ENCODE measurements at places on chromosomes 4 and X.

DNA sequence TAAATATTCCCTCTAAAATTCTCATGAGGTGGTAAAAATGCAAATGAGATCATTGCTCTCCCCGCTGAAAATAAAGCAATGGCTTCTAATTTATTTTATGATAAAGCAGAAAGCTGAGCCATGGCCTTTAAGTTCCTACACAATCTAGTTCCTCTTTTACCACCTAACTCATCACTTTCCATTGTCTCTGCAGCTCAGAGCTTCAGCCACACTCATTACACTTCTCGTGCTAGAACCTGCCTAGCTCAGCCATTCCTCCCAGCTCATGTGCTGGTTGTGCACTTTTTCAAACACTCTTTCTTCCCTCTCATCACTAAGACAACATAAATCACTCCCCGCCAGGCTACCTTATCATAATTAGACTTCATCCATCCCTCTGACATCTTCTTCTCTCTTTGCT, 1112.1 kb upstream of the PRKX start:
- DNase-seq = no peak

DNA sequence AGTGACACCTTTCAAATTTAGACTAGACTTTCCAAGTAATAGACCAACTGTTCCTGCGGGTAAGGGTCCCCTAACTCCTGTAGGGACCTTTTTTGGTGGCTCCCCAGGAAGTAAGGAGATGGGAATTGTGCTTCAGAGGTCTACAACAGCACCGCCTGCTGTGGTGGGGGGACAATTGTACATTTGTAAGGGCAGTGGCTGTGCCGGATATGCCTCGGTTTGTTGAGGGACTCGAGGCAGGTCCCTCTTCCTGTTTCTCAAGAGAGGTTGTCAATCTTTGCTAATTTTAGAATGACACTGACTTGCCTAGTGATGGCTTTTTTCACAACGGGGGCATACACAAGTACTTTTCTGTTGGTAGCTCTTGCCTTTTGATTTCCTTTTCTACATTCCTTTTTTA, 15.5 kb upstream of the HSD17B11 start:
- DNase-seq = no peak

- no peak for DNase-seq
Observed at GRCh38 chr4:107044170-107044569, 8.1 kb upstream of the DKK2 start.

DNA sequence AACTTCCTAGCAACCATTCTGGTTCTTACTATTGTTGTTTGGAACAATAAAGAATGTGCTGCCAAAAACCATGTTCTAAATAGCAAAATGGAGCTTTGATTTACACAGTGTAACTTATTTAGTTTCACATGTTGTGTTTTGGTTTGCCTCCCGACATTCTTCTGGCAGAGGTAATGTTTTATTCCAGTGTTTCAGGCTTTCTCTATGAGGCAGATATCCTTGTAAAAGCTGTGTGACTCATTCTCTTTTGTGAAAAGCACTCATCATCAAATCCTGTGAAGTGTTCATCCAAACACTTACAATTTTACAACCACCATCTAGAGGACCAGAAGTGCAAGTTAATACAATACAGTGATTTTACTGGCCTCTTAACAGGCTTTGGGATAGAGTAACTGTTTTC, 219.0 kb upstream of the GIMD1 start:
- DNase-seq = peak; percentile 10

GRCh38 chr4:4995103-4995907, 24.0 kb downstream of the CYTL1 start:
- DNase-seq = peak; percentile 81

GRCh38 chr4:71334465-71334882, 4.3 kb upstream of the SLC4A4 start:
- no peak for DNase-seq

DNA sequence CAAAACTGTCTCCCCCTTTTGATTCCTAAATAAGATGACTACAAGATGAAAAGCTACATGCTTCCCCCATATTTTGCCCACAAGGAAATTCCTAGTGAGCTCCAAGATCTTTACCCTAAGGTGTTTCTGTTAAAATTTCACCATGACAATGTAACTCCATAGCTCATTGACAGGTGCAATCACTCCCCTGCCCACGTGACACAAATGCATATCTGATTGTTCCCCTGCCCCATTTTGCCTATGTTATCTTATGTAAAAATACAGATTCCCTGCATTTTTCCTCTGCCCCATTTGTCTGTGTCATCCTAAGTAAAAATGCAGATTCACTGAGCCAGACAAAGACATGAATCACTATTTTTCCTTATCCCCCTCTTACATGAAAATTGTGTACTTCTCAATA, 66.7 kb downstream of the GPRASP3 start:
- DNase-seq = no peak

GRCh38 chrX:77640702-77641101, 145.3 kb downstream of the ATRX start:
- no peak for DNase-seq

DNA sequence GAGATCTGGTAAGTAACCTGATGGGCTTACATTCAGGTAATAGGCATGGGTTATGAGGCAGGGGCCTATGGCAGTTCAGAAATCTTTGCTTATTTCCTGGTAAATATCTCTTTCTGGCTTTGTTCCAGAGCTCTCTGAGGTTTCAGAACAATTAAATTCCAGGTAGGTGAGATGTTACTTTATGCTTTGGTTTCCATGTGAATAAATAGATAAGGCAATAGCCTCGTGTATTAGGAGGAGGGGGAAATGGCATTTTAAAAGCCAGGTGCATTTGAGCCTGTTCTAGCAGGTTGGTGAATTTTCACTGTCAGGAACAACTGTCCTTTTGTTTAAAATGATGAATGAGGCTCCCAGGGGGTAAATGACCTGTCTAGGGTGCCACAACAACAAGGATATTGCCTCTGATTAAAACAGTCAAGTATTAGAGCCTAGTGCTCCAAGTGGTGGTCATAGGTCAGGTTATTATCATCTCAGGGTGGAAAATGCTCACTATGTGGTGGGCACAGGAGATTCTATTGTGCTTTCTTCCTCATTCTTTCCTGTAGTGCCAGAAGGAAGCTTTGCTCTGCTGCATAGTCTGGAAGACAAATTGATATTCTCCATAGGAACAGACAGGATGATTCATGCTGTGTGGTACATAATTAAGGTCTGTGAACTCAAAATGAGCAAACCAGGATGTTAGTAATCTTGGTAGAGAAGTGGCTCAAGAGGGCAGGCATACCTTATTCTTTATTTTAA, 296.2 kb downstream of the INPP4B start:
- DNase-seq = peak; percentile 43

- DNase-seq = no peak
Observed at GRCh38 chr4:48300004-48300403, 30.4 kb upstream of the TEC start.

GRCh38 chrX:18945483-18945882, 38.4 kb downstream of the PHKA2 start:
- DNase-seq = no peak

DNA sequence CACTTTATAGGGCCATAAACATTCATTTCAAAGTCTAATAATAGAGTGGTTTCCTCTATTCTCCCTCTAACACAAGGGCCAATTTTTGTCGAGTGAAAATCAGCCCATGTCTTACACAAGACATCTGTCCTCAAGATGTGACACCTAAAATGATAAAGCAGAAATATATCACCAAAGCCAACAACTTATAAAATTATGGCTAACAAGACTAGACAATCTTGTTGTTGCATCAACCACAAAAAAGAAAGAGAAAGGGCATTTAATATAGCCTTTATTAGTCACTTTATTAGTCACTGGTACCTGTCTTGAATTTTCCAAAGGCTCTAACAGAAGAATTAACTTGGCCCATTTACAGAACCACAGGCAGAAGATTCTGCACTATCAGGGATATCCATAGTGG, 161.6 kb downstream of the SMIM20 start:
- DNase-seq = no peak

- no peak for DNase-seq
Observed at GRCh38 chrX:153763298-153763932, 634 bp upstream of the PLXNB3 start.

DNA sequence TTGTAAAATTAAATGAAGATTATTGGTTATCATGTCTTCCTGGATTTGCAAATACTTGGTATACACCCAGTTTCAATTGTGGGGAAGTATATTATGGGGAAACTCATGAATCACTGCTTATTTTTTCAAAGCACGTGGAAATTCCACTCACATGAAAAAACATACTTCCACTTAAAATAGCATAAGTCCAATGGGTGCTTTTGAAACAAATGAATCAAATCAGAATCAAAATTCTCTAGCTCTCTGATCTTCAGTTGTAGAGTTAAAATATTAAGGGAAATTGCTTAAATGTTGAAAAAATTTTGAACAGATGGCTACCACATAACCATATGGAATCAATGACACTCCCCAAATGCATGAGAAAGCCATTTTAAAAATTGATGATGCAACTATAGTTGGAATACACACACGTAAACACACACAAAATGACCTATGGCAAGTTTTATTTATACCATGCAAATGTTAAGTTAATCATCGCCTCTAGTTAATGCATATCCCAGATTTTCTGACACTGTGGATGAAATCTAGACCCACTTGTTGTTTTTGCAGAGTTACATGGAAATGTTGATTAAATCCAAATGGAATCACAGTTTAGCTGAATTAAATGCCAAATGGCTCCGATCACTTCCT, 93.2 kb downstream of the ARSF start:
- no peak for DNase-seq

GRCh38 chrX:150182161-150182560, 181.0 kb upstream of the MAMLD1 start:
- no peak for DNase-seq

GRCh38 chrX:68827256-68827655, 1.6 kb upstream of the EFNB1 start:
- DNase-seq = no peak

DNA sequence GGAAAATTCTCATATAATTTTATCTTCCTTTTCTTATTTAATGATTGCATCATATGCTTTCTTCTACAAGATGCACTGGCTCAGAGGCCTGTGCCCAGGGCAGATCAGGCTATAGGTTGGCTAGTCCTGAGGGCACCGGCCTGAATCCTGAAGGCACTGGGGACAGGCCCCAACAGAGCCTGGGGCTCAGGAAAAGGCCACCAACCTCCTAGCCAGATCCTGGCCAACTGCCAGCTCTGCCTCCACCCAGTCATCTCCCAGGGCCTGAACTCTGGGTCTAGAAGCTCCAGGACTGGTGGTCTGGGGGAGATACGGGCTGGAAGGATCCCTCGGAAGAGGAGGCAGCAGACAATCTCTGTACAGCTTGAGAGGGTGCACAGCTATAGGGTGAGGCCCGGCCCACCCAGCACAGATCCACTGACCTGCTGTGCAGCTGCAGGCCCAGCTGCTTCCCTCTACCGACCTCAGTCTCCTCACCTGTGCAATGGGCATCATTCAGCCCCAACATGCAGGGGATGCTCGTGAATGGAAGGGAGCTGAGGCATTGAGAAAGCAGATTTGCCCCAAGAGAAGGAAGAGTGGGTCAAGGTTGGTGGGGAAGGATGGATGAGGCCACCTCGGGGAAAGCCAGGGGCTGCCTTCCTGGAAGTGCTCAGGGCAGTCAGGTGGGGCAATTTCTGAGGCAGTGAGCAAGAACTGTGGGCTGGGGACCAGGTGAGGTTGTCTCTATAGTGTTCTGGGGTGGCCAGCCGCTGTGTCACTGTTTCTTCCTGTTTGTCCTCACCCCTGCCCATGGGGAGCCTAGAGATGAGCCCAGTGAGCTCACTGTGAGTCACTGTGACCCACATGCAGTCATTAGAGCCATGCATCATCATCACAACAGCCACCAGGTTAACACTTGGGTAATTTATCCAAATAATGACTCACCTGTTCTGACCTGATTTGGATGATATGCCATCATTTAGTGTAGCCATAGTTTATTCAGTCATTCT, 22.4 kb upstream of the XAGE2 start:
- DNase-seq = no peak

DNA sequence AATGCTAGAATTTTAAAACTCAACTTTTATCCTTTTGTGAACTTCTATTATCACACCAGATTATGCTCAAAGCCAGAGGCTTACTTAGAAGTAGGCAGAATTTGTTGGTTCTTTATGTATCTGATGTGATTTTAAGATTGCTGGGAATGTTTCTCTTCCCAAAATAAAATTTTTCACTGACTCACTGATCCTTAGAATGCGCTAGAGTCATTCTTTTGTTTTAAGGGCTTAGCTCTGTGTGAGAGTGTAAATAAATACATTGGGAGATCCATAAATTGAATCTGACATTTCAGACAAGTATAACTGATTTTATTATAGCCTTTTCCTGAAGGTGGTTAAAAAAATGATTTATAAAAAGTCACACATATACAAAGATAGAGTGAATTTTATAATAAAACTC, 101.3 kb downstream of the LARP1B start:
- no peak for DNase-seq

DNA sequence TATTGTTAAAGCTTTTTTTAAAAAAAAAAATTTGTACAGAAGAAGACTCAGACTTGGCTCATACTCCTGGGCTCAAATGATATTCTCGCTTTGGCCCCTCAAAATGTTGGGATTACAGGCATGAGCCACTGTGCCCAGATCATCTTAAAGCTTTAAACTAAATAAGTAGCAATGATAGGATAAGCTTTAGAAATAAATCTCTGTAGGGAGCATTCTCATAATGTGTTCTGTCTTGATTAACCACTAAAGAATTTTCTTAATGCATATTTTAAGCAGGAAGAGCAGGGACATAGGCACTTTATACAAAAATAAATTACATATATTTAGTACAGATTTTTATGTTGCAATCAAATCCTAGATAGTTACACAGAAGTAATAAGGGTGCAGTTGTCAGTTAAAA, 667.2 kb downstream of the GRID2 start:
- no peak for DNase-seq

DNA sequence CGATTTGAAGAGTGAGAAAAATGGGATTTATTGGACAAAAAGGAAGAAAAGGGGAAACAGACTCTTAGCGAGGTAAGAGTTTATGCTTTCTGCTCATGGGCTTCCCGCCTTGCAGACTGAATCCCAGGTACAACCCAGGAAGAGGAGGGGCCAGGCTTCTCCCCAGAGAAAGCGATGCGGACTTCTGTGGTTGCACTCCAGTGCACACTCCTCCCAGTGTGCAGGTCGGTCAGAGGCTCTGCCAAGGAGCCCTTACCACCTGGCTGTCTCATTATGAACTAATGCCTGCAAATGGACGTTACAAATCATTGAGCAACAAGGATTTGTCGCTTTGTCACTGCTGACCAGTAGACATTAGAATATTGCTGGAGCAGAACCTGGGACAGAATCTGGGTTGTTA, 39.9 kb upstream of the GLRA2 start:
- no peak for DNase-seq

DNA sequence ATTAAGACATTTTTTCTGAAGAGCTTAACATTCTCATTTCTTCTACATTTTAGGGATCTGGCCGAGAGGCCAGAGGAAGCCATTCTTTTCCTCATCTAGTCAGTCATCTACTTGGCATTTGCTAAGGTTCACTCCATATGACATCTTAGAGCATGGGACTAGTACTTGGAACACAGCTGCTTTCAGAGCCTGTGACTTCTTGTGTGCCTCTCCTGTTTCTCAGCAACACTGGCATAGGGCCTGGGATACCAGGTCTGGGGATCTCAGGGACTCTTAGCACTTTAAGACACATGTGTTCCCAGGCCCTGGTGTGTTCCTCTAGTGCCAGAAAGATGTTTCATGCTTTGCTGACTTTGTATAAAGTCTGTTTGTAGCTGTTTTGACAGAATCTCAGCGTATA, 7.3 kb downstream of the PLP1 start:
- DNase-seq = no peak
